Sigmoid colon (tissue), 7 donors: ENCODE measurements at places on chromosomes 2 and 18. TPM values are rescaled to one million over a fixed set of nuclear protein-coding genes. Genes with fewer than 3 reads are reported as not detected.

- DNase-seq: no peak
- no peaks in the 10 kb centered on the region for H3K4me1 ChIP-seq
- no peaks in the 10 kb centered on the region for H3K36me3 ChIP-seq
- H3K27ac ChIP-seq: no peak overlapping the region
- H3K27me3 ChIP-seq: no peaks in the 10 kb centered on the region
These were observed 258.4 kb downstream of the CELF4 start for GRCh38 chr18:37307181-37307580.

DNA sequence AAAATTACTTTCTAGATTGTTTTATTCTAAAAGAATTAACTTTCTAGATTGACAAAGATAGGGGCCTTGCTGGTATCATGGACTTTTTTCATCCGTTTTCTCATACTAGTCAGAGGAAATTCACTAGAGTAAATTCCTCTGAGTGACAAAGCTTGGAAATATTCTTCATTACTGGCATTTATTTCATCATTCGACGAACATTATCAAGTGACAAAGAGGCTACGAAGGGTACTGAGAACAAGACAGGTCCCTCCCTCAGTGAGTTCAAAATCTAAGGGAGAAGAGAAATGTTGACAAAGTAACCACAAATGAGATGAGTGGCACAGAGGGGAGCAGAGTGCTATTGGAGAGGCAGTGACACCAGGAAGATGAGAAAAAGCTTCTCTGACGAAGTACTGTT lies 4.3 kb downstream of the EPG5 start:
- no peak for DNase-seq
- H3K4me3 ChIP-seq: no peak overlapping the region
- H3K4me1 ChIP-seq: peaks cover 21% of the 10 kb centered on the region
- no peak overlapping the region for H3K27ac ChIP-seq
- no peaks in the 10 kb centered on the region for H3K36me3 ChIP-seq
- no peaks in the 10 kb centered on the region for H3K27me3 ChIP-seq

GRCh38 chr2:172375251-172375650 lies 52.1 kb upstream of the ITGA6 start:
- DNase-seq: no peak
- no peaks in the 10 kb centered on the region for H3K4me1 ChIP-seq
- no peaks in the 10 kb centered on the region for H3K27me3 ChIP-seq
- H3K4me3 ChIP-seq: no peak overlapping the region

DNA sequence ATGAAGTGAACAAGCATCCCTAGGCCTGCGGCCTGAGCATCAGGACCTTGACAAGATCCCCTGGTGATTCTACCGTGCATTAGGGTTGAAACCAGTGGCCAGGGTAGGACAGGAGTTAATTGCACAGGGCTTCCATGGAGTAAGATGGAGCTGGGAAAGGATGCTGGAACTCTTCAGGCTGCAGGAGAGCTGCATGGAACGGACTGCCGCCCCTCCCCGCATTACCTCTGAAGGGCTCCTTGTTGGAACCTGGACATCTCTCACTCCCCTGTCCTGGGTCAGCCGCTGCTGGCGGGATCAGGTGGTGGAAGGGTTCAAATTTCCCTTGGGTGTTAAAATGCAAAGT lies 156.6 kb upstream of the ID2 start:
- H3K4me1 ChIP-seq: no peaks in the 10 kb centered on the region
- H3K4me3 ChIP-seq: no peak overlapping the region
- DNase-seq: no peak
- H3K27me3 ChIP-seq: no peaks in the 10 kb centered on the region
- H3K36me3 ChIP-seq: no peaks in the 10 kb centered on the region

DNA sequence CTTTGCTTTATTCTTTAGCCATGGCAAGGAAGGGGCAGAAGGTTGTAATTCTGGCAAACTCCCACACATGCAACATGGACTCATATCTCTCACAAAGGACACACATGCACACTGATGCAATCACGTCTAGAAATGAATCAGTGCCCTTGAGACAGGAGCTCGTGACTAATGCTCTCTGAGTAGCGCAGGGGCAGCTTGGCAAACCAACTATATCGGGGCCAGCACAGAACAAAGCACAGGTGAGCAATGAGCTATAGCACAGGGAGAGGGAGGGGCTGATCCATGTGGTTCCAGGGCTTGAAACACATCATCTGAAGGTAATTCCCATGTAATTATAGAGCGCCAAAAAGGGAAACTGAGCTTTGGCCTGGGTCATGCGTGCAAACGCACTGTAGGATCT lies 165.2 kb upstream of the KLF7 start:
- no peak overlapping the region for H3K4me3 ChIP-seq
- H3K27me3 ChIP-seq: no peaks in the 10 kb centered on the region
- H3K4me1 ChIP-seq: peaks cover 25% of the 10 kb centered on the region
- no peak overlapping the region for H3K27ac ChIP-seq
- no peak for DNase-seq

GRCh38 chr2:224983712-224984554 lies 58.3 kb downstream of the DOCK10 start:
- peak overlapping the region; percentile 47 for H3K27ac ChIP-seq
- no peaks in the 10 kb centered on the region for H3K27me3 ChIP-seq
- DNase-seq: no peak
- H3K4me1 ChIP-seq: peaks cover 18% of the 10 kb centered on the region
- H3K36me3 ChIP-seq: no peaks in the 10 kb centered on the region

DNA sequence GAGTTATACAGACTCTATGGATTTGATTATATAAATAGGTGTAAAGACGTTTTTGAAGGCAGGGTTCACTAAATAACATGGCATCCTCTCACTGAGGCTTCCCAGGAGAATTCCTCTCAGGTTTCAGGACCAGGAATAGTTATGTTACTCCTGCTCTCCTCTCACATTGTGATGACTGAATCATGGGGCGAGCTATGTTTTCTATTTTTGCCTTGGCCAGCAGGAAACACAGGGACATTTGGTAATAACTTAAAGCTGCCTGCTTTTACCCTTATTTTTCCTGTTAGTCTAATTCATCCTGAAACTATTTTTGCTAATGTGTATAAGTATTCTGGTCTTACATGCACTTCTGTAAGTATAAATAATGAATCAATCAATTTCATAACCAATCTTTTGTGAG lies 115.3 kb upstream of the ITGB6 start:
- no peak for DNase-seq
- H3K4me3 ChIP-seq: no peak overlapping the region
- H3K4me1 ChIP-seq: peaks cover 37% of the 10 kb centered on the region
- no peak overlapping the region for H3K27ac ChIP-seq
- no peaks in the 10 kb centered on the region for H3K36me3 ChIP-seq

GRCh38 chr2:10935366-10935918 lies 23.7 kb downstream of the KCNF1 start:
- no peaks in the 10 kb centered on the region for H3K27me3 ChIP-seq
- H3K27ac ChIP-seq: no peak overlapping the region
- no peak overlapping the region for H3K4me3 ChIP-seq
- no peak for DNase-seq
- no peaks in the 10 kb centered on the region for H3K4me1 ChIP-seq

- H3K4me3 ChIP-seq: no peak overlapping the region
- DNase-seq: no peak
- H3K4me1 ChIP-seq: no peaks in the 10 kb centered on the region
- no peaks in the 10 kb centered on the region for H3K27me3 ChIP-seq
These were observed 18.7 kb downstream of the FHOD3 start for GRCh38 chr18:36316246-36316645.

STK17B gene
- 30.7 TPM for polyA plus RNA-seq

SIX3 gene
- not detected for polyA plus RNA-seq

DSG4 gene
- polyA plus RNA-seq: 0.09 TPM

C2orf72 gene
- 18.5 TPM for polyA plus RNA-seq
